ENCODE measurements at places on chromosomes 12 and 14.

- DNase-seq: no peak
Observed at GRCh38 chr12:53233671-53234121, 1.7 kb upstream of the RARG start.

DNA sequence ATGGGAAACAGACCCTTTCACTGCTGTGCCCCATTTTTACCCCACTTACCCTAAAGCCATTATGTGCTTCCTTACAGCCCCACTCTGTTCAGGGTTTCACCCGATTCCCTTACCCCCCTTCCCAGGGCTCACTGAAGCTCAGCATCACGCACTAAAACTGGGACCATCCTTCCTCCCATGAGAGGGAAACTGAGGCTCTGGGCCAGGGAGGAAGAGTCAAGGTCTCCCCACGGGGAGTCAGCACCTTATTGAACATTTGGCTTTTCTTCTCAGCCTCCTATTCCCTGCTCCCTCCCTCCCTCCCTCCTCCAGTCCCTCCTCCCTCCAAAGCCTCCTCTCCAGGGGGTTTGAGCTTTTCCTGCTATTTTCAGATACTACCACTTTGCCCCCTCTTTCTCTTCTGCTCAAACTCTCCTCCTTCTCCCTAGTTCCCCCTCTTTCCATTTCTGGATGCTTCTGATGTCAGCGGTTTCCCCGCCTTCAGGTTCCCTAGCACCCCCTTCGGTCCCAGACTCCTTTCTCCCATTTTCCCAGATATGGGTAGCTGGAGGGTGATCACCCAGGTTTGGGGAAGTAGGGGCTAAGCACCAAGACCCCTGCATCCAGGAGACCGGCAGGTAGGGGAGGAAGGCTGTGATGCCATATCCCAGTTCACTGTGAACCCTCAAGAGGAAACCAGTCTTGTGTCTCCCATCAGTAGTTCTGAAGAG lies 960 bp downstream of the GPR162 start:
- DNase-seq: no peak

GRCh38 chr14:93941293-93941910 lies 14.3 kb downstream of the FAM181A start:
- DNase-seq: no peak

GRCh38 chr12:128191380-128191779 lies 75.6 kb upstream of the TMEM132C start:
- no peak for DNase-seq

DNA sequence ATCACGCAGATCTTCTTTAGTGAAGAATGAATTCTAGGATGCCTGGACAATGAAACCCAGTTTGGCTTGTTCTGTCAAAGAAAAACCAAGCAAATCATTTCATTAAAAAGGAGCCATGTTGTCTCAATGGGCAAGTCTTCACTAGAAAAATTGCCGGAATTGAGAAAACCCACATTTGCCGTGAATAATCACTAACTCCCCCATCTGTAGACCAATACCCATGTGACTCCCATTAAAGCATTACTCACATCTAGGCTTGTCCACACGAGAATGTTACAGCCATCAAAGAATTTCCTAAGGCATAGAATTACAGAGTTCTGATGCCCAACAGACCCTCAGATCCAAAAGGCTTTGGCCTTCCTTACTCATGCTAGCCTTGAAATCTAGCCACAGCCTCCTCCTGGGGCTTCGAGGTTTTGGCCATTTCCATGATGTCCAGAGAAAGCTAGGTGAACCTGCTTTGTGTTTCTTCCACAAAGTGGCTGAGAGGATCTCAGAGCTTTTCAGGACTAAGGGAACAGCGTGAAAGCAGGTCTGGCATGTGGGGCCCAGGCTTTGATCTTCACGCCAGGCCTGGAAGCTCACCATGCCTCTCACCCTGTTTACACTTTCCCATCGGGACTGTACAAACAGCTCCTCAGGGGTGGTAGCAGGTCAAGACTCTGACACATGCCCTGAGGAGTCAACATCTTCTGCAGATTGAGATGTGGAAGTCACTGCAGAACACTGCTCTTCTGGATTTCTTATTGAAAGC lies 12.1 kb downstream of the SLC7A8 start:
- DNase-seq: no peak

DNA sequence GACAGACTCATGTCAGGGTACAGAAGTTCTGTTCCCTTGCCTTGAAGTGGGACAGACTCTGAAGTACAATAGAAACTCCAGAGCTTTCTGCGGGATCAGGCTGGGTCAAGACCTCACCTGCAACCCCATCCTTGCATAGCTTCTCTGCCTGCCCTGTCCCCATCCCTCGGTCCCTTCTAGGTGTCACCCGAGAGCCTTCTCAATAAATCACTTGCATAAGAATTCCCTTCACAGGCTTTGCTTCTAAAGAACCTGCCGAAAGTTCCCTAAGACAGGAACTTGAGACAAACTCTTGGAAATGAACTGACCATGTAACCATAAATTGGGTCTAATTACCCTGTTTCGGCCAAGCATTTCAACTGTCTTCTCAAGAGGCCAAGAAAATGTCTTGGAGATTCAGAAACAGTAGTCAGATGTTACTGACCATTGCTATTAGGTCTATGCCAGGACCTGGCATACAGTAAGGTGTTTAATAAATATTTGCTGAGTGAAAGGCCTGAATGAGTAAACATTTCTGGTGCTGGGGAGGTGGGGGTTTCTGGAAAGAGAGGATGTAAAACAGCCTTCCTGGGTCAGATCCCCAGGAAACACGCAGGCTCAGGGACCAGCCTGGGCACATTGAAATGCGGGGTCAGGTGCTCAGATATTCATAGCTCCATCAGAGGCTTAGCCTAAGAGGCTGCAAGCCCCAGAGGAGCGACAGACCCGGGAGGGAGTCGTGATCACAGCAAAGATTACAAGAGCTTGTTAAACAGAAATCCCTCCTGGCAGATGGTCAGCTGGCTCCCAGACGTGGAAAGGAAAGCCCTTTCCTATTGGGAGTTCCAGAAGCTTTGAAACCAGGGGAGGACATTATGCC lies 226.2 kb upstream of the LHX5 start:
- DNase-seq: peak; percentile 32

DNA sequence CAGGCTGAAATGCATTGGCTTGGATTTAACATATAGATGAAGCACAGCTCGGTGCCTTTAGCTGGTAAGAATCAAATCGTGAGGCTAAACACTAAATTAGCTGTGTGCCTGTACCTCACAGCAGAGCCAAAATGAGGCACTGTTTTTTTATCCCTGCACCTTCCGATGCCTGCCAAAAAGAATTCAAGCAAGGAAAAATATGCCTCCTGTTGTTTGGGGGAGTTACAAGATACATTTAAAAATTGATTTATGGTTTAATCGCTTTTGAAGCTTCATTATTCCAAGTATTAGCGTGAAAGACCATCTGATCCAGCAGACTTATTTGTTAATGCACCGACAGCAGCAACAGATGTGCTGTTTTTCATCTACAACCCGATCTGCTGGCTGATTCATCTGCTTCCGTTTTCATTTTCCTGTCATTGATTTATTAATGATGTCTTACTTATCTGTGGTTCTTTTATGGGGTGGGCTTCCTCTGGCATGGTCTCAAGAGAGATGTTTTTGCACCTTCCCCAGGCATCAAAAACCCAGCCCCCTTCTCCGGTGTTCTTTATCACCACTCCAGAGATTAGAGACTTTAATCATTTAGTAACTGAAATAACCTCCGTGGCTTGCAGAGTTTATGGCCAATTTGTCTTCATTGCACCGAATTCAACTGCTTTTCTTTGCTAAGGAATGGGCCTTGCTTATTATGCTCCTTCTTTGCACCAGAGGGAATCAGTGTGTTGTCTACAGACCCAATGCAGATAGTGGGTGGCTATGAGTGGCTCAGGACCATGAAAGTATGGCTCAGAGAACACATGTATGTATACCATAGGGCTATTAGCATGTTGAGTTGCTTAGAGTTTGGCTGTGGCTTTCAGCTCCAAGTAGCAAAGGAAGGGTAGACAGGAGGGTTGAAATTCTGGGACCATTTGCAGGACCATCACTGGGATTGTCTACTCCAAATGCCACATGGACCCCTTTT lies 166.8 kb upstream of the TMEM260 start:
- no peak for DNase-seq

DNA sequence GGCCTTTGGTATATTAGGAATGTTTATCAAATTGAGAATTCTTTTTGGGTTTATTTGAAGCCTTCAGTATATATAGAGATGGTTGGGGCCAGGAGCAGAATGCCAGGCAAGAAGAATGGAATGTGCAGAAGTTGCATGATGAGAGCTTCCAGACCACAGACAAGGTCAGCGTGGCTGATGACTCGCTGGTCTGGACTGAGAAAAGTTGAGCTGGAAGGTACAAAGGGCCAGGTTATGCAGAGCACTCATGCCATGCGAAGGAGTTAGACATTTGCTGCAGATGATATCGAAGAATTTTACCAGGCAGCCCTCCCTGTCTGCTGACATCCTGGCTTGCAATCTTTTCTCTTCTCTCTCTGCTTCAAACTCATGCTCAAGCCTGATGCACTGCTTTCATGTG lies 196.2 kb upstream of the ARHGAP5 start:
- no peak for DNase-seq

GRCh38 chr12:49615725-49616124 lies 7.6 kb upstream of the PRPF40B start:
- no peak for DNase-seq

DNA sequence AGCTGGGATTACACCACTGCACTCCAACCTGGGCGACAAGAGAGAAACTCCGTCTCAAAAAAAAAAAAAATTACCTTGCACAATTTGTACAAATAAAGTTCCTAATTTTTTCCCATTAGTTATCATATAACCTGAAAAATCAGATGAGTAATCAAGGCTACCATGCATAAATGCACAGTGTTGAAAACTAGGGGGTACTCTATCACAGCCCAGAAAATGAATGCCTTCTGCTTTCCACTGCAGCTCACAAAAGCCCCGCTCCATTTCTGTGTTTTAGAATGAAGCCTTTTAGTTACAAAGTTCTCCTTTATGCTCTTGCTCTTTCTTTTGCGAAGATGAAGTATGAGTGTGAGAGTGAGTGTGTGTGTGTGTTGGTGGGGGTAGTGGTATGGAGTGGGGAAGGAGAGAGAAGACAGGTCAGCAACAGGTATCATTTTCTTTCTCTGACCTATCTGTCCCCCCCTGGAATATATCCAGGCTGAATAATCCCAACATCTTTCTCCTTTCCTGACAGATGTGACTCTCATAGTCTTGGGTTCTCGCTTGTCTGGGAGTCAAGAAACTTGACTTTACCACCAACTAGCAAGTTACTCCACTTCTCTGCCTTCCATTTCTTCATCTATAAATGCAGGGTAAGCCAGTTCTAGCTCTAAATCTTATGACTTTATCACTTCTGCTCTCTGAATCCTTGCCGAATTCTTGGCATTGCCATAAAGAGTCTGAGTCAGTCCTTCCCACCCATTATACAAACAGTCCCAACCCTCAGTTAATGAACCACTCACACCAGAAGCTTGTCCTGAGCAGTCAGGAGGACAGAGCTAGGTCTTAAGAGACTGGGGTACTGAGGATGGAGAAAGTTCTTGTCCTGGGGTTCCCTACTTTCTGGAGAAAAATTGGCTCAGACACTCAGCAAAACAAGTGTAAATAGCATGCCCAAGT lies 16.1 kb downstream of the BIN2 start:
- no peak for DNase-seq

DNA sequence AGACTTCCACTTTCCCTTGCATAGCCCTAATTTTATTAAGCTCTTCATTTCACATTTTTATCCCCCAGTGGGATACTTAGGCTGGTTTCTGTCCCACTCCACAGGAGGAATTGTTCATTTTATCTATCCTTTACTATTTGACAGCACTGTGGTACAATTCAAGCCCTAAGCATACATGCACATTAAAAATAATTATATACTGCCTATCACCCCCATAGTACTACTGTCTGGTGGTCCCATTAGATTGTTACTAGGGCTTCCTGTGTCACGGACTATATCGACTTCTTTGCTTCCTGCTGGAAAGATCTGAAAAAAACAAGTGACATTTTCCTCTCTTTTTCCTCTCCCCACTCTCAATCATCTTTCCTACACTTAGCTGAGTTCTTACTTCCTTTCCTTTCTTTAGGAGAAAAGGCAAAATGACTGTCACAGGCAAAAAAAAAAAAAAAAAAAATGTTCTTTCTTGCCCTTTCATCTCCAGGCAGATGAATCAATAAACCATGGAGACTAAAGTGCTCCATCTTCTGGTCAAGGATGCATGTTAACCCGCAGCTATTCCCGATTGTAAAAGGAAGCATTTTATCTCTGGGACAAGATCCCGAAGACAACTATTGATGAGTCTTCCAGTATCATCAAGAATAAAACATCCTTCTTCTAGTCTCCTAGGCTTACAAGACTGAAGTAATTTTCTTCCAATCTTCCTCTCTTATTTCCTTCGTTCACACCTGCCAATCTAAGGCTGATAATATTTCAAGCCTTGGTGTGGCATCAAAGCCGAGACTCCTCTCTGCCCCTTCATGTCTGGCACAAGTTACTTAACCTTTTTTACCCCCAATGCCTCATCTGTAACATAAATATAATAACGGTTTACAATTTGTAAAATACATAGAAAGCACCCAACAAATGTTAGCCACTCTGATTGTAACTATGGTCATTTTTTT lies 94.4 kb upstream of the PLEKHG7 start:
- no peak for DNase-seq

GRCh38 chr12:125340791-125341190 lies 275.6 kb downstream of the AACS start:
- no peak for DNase-seq

DNA sequence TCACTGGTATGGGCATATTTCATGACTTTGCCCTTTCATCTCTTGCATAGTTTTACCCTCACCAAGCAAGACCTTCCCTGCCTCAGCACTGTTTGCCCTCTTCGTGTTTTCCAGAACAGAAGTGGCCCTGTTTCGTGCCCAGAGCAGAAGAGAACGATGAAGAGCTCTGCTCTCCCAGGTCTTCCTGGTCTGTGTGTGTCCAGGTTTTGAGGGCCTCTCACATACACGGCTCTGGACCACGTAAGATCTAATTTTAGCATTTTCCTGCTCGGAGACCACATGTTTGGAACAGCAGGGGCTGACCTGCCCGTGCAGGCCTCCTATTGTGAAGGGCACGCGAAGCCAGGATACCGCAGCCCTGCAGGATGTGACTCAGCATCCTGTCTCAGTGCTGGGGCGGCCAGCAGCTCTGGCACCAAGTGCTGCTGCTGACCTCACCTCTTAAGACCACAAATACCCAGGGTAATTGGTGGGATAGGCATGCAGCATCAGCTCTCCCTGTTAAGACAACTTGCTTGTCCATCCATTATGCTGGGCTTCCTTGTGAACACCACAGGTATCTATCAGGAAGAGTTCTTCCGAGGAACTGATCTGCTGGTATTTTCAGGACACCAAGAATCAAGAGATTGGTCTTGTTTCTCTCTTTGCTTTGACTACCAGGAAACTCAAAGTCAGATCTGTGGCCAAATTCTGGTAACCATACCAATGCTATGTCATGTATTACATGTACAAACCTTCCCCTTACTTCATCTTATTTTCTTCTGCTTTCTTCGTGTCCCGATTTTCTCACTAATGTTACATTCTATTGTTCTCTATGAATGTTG lies 19.0 kb downstream of the SSH1 start:
- DNase-seq: no peak

Measured in D721Med (cell line).